ENCODE measurements at places on chromosomes 12 and 14. TPM values are rescaled to one million over a fixed set of nuclear protein-coding genes. Genes with fewer than 3 reads are reported as not detected.

The ALG10 gene
- total RNA-seq, result 5.1 TPM

The NRXN3 gene
- total RNA-seq, result 0.49 TPM

The SLCO1A2 gene
- total RNA-seq, result not detected

The PSMD9 gene
- total RNA-seq, result 50.9 TPM

The FLVCR2 gene
- 11.0 TPM for total RNA-seq

The PRKD1 gene
- total RNA-seq, result 14.0 TPM

The MYF5 gene
- total RNA-seq, result 31.1 TPM

The TMTC2 gene
- total RNA-seq, result 12.6 TPM

The B4GALNT3 gene
- 6.0 TPM for total RNA-seq

The DIO3 gene
- total RNA-seq, result 3.3 TPM

The CELA1 gene
- not detected for total RNA-seq

The PHETA1 gene
- 5.5 TPM for total RNA-seq

DNA sequence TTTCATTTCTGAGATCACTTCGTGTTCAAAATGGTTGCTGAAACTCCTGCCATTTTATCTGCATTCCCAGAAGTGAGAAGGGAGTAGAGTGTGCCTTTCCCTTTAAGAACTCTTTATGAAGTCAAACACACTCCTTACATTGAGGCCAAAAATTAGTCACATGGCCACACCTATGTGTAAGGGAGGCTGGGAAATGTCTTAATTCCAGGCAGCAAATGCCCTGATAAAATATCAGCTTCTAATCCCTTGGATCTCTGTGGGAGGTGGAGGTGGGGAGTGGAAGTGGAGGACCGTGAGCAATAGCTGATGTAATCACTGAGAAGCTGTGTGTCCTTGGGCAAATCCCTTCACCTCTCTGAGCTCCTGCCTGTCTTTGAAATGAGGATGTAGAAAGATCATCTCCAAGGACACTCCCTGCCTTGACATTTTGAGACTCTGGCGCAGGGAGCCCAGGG is 22.7 kb upstream of the ANKRD9 start:
- no peaks in the 10 kb centered on the region for H3K36me3 ChIP-seq
- DNase-seq, result no peak
- H3K27me3 ChIP-seq, result no peaks in the 10 kb centered on the region
- no peaks in the 10 kb centered on the region for H3K4me1 ChIP-seq
- no peak overlapping the region for H3K4me3 ChIP-seq
- no peak overlapping the region for H3K27ac ChIP-seq

DNA sequence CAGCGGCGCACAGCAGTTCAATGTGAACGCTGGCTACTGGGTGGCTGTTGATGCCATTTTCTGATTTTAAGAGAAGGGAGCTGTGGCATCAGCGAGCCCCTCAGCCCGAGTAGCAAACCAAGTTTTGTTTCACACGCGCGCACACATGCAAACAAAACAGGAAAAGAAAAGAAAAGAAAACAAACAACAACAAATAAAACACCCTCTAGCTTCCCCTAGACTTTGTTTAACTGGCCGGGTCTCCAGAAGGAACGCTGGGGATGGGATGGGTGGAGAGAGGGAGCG is 540 bp downstream of the PAX9 start:
- H3K4me3 ChIP-seq, result peak overlapping the region; percentile 46
- H3K4me1 ChIP-seq, result peaks cover 46% of the 10 kb centered on the region
- DNase-seq, result no peak
- no peaks in the 10 kb centered on the region for H3K36me3 ChIP-seq
- H3K27me3 ChIP-seq, result peaks cover 93% of the 10 kb centered on the region

DNA sequence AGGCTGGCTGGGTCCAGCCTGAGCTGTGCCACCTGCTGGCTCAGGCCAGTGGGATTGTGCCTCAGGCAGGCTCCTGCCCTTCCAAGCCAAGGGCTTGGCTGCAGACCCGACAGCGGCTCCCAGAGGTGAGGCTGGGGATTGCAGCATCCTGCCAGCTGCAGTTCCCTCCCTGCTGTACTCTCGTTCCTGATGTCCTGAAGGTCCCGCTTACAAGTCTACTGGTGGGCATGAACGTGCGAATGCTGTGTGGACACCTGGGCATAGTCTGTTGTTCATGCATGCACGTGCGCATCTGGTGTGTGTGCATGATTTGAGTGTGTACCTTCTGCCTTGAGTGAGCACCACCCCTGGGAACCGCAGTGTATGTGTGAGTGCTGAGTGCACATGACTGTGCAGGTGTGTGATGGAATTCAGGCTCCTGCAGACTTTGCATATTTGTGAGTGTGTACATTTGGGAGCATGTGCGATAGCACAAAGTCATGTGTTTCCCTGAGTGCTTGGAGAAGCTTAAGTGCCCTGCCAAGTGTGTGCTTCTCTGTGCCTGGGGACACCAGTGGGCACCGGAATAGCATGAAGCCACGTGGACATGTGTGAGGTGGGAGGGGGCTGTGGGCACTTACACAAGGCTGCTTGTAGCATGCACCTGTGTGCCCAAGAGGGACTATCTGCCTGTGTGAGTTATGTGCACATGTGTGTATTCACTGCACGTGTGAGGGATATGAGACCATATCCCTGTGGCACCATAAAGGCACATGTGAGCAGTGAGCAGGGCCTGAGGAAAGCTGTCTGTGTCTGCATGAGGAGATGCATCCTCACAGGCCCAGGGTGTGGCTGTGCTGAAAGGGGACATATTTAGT is 19.3 kb upstream of the KRT7 start:
- peak; percentile 62 for DNase-seq
- H3K27me3 ChIP-seq, result peaks cover 22% of the 10 kb centered on the region

GRCh38 chr14:94029265-94029664 is 3.1 kb downstream of the OTUB2 start:
- DNase-seq, result no peak
- H3K36me3 ChIP-seq, result no peaks in the 10 kb centered on the region
- H3K27me3 ChIP-seq, result peaks cover 2% of the 10 kb centered on the region
- peaks cover 6% of the 10 kb centered on the region for H3K4me1 ChIP-seq
- no peak overlapping the region for H3K4me3 ChIP-seq

DNA sequence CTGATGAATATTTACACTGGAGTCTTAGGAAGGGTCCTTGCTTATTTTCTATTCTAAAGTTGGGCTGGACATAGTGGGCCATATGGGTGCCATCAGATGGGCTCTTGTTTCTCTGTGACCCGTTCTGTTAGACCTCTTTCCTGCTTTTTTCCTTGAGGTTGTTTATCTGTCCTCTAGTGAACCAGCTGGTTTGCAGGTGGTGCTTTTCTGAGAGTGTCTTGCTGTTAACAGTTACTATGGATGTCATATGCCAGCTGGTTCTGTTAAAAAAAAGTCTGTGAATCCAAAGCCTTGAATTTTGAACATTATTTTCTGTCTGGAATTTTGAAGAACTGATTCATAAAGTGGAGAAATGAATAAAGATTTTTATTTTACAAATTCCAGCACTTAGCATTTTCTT is 29.2 kb downstream of the ZC3H14 start:
- H3K4me1 ChIP-seq, result no peaks in the 10 kb centered on the region
- no peak overlapping the region for H3K27ac ChIP-seq
- no peak for DNase-seq
- H3K27me3 ChIP-seq, result no peaks in the 10 kb centered on the region

DNA sequence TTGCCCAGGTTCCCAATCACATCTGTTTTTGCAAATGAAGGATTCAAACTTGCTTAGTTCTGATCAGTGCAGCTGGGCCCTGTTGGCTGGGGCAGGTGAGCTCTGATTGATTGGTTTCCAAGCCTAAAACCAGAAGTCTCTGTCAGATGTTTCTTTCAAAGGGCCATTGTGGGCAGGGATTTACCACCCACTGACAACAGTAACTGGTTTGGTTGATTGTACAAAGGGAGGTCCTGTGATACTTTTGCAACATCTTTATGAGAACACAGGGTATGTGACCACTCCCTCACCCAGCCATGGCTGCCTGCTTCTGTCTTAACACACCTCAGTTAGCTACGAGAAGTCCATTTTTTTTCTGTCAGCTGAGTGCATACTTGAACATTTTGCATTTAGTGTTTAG is 184.1 kb downstream of the FLRT2 start:
- no peaks in the 10 kb centered on the region for H3K27me3 ChIP-seq
- H3K27ac ChIP-seq, result no peak overlapping the region
- H3K36me3 ChIP-seq, result no peaks in the 10 kb centered on the region
- no peak for DNase-seq

- peak overlapping the region; percentile 66 for H3K27ac ChIP-seq
- DNase-seq, result peak; percentile 92
- no peak overlapping the region for H3K4me3 ChIP-seq
- H3K27me3 ChIP-seq, result no peaks in the 10 kb centered on the region
- H3K4me1 ChIP-seq, result peaks cover 27% of the 10 kb centered on the region
These were observed 214.2 kb downstream of the PPM1H start for GRCh38 chr12:62720661-62721330.

DNA sequence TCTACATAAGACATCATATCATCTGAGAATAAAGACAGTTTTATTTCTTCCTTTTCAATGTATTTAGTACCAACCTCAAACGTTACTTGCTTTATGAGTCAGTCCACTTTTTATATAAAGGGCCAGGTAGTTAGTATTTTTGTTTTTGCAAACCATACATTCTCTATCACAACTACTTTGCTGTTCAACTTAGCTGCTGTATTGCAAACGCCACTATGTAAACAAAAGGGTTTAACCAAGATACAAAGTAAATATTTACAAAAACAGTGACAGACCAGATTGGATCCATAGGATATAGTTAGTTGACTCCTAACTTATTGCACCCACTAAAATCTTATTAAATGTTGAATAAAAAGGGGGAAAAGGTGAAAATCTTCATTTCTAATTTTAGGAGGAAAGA is 87.7 kb upstream of the FOXG1 start:
- H3K4me3 ChIP-seq, result no peak overlapping the region
- no peaks in the 10 kb centered on the region for H3K27me3 ChIP-seq
- DNase-seq, result no peak
- no peaks in the 10 kb centered on the region for H3K36me3 ChIP-seq
- H3K27ac ChIP-seq, result no peak overlapping the region

- peaks cover 4% of the 10 kb centered on the region for H3K4me1 ChIP-seq
- no peak overlapping the region for H3K27ac ChIP-seq
- H3K36me3 ChIP-seq, result no peaks in the 10 kb centered on the region
- peaks cover 14% of the 10 kb centered on the region for H3K27me3 ChIP-seq
- no peak for DNase-seq
These were observed 80.8 kb downstream of the GALNT9 start for GRCh38 chr12:132248453-132249167.

GRCh38 chr12:55636116-55636655 is 506 bp upstream of the OR10P1 start:
- no peak overlapping the region for H3K4me3 ChIP-seq
- H3K27ac ChIP-seq, result no peak overlapping the region
- DNase-seq, result no peak
- H3K4me1 ChIP-seq, result no peaks in the 10 kb centered on the region
- no peaks in the 10 kb centered on the region for H3K27me3 ChIP-seq

- H3K4me1 ChIP-seq, result peaks cover 58% of the 10 kb centered on the region
- H3K36me3 ChIP-seq, result peaks cover 23% of the 10 kb centered on the region
- no peaks in the 10 kb centered on the region for H3K27me3 ChIP-seq
- no peak overlapping the region for H3K27ac ChIP-seq
- H3K4me3 ChIP-seq, result no peak overlapping the region
These were observed 9.3 kb downstream of the SYNE3 start for GRCh38 chr14:95507174-95507573.

DNA sequence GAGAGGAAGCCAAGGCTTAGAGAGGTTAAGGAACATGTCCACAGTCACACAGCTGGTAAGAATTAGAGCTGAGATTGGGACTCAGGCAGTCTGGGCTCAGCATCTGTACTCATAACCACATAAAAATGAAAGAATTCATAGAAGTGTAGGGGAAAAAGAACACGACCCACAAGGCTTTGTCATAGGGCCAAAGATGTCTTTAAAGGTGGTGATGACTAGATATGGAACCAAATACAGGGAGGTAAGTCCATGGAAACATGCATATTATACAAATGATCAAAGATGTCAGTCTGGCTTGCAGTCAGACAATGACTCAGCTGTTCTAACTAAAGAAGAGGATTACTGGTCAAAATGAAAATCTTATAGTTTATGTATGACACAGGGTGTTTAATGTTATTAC is 7.2 kb upstream of the SSPN start:
- peak; percentile 36 for DNase-seq
- no peaks in the 10 kb centered on the region for H3K36me3 ChIP-seq
- no peak overlapping the region for H3K4me3 ChIP-seq
- no peak overlapping the region for H3K27ac ChIP-seq
- no peaks in the 10 kb centered on the region for H3K27me3 ChIP-seq
- no peaks in the 10 kb centered on the region for H3K4me1 ChIP-seq

DNA sequence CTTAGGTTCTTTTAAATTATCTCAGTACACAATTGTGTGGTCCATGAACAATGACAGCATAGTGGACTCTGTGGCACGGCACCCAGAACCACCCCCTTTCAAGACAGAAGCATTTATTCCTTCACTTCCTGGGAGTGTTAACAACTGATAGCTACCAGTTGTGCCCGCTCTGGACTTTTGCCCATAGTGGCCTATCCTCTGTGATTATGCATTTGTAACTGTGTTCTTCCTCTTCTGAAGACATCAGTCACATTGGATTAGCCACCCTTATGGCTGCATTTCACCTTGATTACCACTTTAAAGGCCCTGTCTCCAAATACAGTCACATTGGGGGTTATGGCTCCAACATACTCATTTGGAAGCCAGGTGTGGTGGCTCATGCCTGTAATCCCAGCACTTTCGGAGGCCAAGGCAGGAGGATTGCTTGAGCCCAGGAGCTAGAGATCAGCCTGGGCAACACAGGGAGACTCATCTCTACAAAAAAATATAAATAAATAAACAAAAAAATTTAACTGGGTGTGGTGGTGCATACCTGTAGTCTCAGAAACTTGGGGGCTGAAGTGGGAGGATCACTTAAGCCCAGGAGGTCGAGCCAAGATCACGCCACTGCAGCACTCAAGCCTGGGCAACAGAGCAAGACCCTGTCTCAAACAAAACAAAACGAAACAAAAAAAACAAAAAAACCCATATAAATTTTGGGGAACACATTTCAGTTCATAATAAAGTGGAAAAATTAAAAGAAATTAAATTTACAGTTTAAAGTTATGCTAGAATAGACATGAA is 27.6 kb upstream of the PHC1 start:
- H3K36me3 ChIP-seq, result no peaks in the 10 kb centered on the region
- no peak overlapping the region for H3K4me3 ChIP-seq
- no peaks in the 10 kb centered on the region for H3K4me1 ChIP-seq

DNA sequence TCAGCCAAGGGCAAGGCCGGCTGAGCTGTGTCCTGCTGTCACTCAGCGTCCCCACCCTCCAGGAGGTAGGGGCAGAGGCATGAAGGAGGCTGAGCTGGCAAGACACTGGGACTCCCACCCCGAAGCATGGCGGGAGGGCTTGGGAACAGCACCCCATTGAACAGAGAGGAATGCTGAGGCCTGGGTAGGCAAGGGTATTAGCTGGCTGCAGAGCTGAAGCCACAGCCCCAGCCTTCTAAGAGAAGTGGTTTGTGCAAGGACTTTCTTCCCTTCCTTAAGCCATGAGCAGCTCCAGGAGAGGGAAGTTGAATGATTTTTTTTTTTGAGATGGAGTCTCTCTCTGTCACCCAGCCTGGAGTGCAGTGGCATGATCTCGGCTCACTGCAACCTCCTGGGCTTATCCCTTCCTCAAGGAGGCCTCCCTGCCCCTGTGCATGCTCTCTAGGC is 6.6 kb upstream of the CFAP73 start:
- DNase-seq, result no peak
- no peaks in the 10 kb centered on the region for H3K4me1 ChIP-seq
- no peaks in the 10 kb centered on the region for H3K36me3 ChIP-seq
- H3K4me3 ChIP-seq, result no peak overlapping the region
- peak overlapping the region; percentile 24 for H3K27ac ChIP-seq

Measured in muscle of leg (tissue), 16 donors.